Brain microvascular endothelial cell (primary cell): ENCODE measurements at places on chromosomes 4 and X.
A peak's percentile ranks its signal among the peaks of the same experiment; 100 is the strongest.

GRCh38 chrX:3415011-3415410, 68.6 kb upstream of the MXRA5 start:
- DNase-seq, result no peak

- DNase-seq, result no peak
Observed at GRCh38 chr4:87863486-87863885, 30.7 kb downstream of the MEPE start.

GRCh38 chr4:78803983-78804382, 27.8 kb downstream of the BMP2K start:
- DNase-seq, result no peak

DNA sequence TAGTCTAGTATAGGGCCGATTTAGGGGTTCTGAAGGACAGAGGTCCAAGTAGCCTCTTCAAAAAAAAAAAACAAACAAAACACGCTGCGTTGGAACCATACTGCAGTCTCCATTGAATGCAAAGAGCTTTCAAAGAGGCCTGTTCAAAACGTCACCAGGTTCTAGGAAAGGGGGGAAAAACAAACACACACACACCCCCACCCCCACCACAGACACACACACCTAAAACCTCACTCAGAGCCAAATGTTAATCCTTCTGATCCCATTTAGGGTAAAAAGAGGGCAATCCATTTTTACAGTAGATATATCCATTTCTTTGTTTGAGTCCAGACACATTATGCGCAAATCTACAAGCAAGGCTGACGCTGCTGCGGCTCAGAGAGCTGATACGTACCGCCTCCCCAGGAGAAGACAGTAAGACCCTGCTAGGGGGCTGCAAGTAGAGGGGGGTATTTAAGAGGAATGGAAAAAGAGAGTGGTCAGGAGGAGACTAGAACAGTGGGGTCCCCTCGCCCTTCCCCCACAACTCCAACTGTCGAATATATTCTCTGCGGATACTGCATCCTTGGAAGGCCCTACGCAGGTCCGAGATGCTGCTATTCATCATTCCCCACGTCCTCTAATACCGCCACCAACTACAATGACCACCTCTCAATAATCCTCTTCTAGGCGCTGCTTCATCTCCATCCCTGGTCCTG, 1.3 kb downstream of the NKRF start:
- no peak for DNase-seq

DNA sequence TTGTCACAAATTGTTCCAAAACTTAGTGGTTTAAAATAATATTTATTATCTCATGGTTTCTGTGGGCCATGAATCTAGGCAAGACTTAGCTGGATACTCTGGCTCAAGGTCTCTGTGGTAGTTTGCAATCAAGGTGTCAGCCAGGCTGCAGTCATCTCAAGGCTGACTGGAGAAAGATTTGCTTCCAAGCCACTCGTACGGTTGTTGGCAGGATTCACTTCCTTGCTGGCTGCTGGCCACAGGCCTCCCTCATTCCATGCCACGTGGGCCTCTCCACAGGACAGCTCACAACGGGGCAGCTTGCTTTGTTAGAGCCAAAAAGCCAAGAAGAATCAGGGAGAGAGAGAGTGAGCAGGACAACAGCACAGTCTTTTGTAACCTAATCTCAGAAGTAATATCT, 101.4 kb downstream of the WWC2 start:
- peak; percentile 93 for DNase-seq
